ENCODE measurements at places on chromosomes 4 and X. TPM values are rescaled to one million over a fixed set of nuclear protein-coding genes. Genes with fewer than 3 reads are reported as not detected.

Gene PALLD
- total RNA-seq = 94.6 TPM

Gene TREX2
- 0.49 TPM for total RNA-seq

Gene SPANXN2
- not detected for total RNA-seq

GRCh38 chr4:55296096-55296495 lies 49.9 kb upstream of the SRD5A3 start:
- no peak for DNase-seq

GRCh38 chr4:17719106-17719505 lies 62.3 kb downstream of the FAM184B start:
- peak; percentile 56 for DNase-seq

DNA sequence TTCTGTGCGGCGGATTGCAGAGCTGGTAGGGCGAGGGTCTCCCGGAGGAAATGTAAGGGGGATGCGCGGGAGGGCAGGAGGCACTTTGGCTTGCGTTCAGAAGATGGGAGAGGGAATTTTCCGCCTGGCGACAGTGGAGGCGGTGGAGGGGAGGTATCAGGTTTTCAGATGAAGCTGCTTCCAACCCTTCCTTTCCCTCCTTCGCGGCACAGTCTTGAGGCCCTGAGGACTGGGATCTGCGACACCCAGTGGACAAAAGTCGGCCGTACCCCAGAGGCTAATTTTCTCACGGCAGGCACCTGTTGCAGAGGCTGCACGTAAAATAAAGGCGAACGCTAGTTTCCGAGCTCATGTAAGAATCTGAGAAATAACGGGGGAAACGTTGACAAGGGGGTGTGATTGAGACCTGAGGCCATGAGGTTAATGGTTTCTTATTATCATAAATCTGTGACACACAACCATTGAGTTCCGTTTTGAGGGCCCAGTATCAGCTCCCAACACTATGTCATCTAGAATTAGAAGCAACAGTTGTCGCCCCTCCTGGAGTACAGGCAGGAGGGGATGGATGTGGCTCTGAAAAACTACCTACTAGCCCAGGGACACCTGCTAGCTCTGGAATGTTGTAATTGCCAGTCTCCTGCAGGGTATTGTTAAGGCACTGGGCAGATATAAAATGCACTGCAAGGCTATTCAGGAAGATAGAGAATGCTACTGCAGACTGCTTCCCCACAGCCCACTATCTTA lies 1.1 kb downstream of the ZCCHC18 start:
- DNase-seq = peak; percentile 63

GRCh38 chrX:136049608-136050007 lies 64.4 kb downstream of the SLC9A6 start:
- no peak for DNase-seq

DNA sequence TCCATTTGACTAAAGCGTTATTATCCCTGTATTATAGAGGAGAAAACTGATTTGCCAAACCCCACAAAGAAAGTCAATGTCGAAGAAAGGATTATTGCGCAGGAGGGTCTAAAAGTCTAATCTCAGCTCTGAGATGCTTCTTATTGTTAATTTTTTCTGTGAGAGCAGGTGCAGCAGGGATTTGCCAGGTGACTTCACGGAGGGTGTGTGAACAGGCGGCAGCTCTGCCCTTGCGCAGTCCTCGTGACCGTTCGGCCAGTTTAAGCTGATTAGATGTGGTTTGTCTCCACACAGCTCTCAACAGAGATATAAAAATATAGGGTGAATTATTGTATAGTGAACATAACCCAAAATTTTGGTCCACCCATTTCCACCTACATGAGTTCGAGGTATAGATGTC lies 28.5 kb downstream of the TENM3 start:
- no peak for DNase-seq

DNA sequence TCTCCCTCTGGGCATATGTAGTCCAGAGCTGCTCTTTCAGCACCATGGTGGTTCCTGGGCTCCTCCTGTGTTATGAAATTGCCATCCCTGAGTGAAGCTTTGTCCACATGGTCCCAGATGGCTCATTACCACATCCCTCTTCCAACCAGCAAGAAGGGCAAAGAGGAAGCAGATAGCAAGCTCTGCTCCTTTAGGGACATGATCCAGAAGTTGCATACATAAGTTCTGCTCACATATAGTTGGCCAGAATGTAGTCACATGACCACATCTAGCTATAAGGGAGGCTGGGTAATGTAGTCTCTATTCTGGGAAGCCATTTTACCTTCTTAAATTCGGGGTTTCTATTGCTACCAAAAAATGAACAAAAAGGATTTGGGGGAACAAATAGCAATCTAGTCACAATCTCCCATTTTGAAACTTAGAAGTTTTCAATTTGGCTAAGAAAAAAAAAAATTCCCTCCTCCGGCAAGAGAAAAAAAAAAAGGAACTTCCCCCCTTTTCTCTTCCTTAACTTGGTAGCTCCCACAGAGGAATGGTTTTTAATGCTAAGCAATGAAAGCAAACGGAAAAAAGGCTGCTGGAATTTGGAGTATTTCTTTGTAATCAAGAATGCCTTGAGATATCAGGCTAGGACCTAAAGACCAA lies 88.2 kb upstream of the USP9X start:
- DNase-seq = peak; percentile 57

DNA sequence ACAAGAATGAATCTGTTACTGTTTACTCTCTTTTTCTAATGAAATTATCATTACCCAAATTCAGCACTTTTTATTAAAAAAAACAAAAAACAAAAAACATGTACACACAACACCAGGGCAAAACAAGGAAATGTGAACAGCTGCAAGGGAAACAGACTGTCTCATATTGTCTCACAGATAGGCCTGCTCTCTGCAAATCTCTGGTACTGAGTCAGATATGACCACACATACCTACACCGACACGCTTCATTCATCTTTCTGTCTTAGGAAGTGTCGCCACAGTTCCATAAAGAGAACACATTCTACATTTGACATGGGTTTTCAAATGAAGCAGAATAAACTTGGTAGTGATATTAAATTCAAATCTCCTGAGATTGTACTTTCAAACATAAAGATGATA lies 92.2 kb upstream of the GPR34 start:
- no peak for DNase-seq

DNA sequence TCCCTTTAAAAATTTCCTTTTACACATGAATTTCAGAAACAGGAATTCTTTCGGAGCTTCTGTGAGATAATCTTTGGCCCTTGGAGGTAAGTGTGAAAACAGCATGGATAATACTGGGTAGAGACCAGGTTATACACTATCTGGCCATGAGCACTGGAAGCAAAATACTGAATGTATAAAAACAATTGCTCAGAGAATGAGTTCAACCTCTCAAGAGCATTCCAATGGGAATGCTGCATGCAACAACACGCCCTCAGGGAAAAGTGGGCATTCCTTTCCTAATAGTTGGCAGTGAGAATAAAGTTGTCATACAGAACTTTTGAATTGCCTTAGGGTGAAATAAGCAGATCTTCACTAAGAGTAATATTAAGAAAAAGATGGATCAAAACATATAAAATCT lies 574.8 kb upstream of the DIPK2B start:
- peak; percentile 88 for DNase-seq

DNA sequence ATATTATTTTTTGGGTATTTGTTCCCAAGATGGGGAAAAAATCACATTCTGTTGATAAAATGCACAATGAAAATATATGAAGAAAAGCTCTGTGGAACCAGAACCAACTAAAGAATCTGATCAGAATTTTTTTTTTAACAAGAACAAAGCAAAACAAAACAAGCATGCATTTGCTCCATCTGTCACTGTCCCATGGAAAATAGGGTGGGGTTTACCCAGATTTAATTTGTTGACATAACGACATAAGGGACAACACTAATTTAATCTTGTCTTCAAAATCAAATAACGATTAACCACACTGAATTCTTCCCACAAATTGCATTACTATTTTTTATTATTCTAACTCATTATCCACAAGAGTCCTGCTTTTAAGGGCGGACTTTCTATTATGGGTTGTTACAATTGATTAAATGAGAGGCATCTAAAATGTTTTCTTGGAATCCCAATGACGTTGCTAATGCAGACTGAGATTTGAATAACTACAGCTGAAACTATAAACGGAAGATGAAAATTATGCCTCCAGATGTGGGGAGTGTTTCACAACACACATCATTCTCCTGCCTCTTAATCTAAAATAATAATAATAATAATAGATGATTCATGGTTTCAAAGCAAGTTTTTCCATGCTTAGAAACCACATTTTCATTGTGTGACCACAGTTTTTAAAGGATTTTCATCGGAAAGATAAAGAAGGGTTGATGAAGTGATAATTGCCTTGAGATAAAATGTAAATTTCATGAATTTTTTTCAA lies 307.0 kb upstream of the CPEB2 start:
- no peak for DNase-seq

DNA sequence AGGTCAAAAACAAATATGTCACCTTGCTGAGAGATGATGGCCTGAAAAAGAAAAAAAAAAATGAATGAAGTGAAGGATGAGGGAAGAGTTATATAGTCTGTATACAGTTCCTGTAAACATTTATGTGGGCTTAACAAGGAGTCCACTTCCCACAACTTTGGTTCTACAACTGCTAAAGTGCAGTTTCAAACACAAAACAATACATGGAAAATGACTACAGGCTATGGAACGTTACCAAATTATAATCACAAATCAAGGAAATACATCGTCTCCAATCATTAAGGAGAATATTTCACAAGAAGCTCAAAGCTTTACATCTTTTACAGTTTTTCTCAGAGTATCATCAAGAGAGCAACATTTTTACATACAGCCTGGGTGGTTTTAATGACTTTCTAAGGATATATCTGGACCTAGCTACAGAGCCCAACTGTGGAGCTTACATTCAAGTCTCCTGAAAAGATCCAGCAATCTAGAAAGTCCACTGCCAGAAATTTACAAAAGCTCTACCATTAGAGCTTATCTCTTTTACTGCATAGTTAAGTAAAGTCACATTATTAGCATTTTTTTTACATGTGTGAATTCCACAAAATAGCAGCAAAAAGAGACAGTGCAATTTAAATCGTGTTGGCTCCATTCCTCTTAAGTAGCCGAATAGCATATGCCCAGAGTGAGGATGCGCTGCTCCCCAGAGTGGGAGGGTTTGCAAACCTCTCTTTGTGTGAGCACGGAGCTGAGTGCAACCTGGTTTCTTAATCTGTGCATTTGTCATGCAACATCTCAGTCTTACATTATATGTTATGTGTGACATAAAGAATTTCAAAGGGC lies 128.3 kb downstream of the MANBA start:
- no peak for DNase-seq

DNA sequence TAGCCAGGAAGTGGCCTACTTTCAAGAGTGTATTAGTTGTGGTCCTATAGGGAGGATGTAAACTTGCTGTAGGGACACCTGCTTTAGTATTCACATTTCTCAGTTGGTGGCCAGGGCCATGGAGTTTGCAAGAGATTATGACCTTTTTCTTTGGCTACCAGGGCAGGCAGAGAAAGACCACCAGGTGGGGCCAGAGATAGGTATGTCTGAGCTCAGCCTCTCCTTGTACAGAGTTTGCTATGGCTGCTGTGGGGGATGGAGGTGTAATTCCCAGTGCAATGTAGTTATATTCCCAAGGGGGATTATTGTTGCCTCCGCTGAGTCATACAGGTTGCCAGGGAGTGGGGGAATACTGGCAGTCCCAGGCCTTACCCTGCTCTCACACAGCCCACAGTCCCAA lies 26.3 kb upstream of the DACH2 start:
- DNase-seq = no peak

DNA sequence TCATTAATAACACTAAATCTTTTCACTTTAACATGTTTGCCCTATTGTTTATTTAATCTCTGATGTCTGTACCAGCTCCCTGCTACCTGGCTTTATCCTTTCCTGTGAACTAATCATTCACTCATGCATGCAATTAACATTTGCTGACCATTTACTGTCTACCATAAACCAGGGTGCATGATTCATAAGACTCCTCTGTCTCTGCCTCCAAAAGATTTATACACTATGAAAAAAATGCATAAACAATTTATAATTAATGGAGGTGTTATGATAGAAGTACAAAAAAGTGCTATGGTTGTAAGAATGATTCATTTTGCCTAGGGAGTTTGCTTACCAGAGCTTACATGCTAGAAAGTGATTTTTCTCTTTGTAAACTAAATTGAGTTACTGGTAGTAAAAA lies 24.5 kb upstream of the CPEB2 start:
- no peak for DNase-seq

GRCh38 chr4:174192943-174193342 lies 90.5 kb downstream of the FBXO8 start:
- DNase-seq = no peak

DNA sequence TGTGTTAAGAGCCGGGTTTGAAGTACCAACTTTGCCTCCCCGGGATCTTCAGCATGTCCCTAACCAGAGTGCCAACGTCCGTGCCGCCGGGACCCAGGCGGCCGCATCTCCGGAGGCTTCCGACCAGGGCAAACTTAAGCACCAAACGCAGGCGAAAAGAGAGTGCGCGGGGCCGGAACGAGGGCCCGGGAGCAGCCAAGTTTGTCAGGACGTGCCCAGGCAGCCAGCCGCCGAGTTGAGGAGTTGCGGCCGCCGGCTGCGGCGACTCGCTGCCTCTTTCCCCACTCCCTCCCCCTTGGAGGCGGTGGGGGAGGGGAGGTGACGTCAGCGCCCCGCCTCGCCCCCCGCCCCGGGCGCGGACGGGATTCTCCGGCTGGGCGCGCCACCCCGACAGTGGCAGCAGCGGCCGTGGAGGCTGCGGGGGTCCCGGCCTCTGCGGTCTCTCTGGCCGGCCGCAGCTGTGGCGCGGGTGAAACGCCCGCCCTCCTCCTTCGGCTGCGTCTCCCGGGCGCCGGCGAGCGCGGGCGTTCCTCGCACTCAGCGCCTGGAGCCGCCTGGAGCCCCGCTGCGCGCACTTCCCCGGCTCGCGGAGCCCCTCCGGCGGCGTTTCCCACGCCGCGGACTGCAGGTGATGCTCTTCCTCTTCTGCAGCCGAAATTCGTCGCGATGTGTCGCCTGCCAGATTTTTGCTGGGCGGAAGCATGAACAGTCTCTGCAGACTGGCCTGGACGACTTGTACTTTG lies 2.9 kb upstream of the FAT1 start:
- peak; percentile 78 for DNase-seq

DNA sequence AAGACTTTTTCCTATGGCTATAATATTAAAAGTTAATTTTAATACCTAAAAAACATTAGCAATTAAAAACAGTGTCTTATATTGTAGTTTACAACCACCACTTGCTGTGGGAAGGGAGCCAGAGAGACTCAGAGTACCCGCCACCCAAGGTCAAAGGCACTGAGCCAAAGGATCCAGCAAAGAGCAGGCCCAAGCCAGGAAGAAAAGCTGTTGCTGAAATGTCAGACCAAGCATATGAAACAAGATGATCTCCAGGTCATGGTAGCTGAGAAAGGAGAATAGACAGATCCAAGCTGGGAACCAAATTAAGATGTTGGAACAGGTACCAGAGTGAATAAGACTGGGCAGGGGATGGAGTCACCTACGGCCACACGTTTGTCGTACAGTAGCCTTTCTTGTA lies 18.8 kb upstream of the ATOH1 start:
- peak; percentile 35 for DNase-seq
